Kidney tubule cell (primary cell): ENCODE measurements at places on chromosomes 4 and X.

DNA sequence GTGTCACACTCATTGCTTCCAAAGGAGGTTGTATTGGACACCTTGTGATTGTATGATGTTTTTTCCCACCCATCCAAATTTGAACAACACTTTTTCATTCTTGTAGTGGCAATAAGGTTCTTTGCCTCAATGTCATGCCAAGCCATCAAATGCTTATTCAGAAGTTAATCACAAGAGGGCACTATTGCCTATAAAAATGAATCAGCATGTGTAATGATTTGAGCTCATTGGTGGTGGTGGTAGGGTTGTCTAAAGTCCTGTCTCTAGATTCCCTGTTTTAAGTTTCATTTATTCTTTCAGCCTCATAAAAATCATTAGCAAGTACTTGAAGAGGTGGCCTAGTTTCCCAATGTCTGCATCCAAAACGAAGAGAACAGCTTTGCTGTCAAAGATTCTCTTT, 37.0 kb downstream of the IRS4 start:
- peak; percentile 49 for DNase-seq

GRCh38 chr4:40334591-40335524, at the start of gene CHRNA9:
Gene CHRNA9 (plus strand): TSS chr4:40335333. CDS start chr4:40335468, 135 bp downstream.
- DNase-seq, result no peak

- DNase-seq, result peak; percentile 89
Measured at GRCh38 chrX:45849261-45849862, 648.7 kb upstream of the DIPK2B start.

DNA sequence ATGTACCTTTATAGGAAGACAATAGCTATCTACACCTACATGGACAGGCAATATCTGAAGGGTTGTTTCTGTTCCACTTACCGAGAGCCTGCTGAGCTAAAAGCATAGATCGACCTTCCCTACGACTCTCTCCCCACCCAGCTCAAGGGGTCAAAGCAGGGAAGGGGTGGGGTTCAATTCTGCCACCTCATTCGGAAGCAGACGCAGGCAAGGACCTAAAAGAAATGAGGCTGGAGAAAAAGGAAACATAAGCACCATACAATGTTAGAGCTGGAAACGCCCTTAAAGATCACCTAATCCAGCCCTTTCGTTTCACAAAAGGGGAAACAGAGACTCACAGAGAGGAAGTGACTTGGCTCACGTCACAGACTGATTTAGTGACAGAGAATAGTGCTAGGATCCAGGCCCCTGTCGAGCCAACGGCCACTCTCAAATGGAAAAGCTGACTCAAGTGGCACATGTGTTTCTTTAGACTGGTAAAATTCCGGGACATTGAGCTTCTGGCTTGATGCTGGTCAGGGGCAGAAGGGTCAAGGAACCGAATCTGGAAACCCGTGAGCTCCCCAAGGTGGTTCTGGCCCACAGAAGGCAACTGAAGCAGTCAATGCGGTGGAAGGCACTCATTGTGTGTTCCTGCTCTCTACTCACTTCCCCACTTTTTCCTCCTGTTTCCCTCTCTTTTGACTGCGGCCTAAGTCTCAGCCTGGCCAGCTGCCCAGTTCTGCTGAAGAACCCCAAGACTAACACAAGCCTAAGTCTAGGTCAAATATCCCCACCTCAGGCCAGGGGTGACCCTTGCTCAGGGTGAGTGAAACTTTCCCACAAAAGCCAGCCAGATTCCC, 7.5 kb downstream of the SEPTIN6 start:
- DNase-seq, result no peak

DNA sequence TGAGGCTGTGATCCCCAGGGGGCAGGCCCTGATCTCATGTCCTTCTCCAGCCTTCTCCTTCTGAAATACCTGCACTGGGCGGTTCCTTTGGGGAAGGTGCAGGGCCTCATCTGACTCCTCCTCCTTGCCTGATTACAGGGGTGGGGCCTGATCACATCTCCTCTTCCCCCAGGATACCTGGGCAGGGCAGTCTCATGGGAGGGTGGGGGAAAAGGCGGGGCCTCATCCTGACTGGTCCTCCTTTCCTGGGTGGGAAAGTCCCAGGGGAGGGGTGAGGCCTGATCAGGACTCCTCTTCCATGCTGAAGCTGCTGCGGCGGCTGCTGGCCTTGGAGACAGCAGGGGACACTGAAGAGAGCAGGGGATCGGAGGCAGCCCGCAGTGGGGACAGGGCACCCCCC, 13.3 kb downstream of the TFE3 start:
- peak; percentile 59 for DNase-seq

GRCh38 chr4:150127757-150128156, 49.5 kb downstream of the DCLK2 start:
- DNase-seq, result no peak

GRCh38 chrX:87392369-87392768, 125.2 kb upstream of the KLHL4 start:
- no peak for DNase-seq

DNA sequence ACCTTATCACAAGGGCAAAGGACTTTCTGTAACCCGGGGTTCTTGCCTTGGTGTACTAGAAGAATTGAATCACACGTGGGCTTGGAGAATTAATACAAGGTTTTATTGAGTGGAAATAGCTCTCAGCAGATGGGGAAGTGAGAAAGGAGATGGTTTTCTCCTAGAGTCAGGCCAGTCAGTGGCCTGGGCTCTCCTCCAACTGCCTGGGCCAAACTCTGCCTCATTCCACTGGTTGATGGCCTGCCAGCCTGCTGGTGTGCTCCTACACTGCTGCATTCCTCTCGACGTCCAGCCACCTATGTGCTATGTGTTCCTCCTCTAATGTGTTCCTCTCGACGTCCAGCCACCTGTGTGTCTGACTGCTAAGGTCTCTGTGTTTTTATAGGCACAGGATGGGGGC, 35.3 kb upstream of the SPIN2A start:
- no peak for DNase-seq

- DNase-seq, result no peak
Measured at GRCh38 chrX:53319614-53320542, 38.5 kb upstream of the IQSEC2 start.

DNA sequence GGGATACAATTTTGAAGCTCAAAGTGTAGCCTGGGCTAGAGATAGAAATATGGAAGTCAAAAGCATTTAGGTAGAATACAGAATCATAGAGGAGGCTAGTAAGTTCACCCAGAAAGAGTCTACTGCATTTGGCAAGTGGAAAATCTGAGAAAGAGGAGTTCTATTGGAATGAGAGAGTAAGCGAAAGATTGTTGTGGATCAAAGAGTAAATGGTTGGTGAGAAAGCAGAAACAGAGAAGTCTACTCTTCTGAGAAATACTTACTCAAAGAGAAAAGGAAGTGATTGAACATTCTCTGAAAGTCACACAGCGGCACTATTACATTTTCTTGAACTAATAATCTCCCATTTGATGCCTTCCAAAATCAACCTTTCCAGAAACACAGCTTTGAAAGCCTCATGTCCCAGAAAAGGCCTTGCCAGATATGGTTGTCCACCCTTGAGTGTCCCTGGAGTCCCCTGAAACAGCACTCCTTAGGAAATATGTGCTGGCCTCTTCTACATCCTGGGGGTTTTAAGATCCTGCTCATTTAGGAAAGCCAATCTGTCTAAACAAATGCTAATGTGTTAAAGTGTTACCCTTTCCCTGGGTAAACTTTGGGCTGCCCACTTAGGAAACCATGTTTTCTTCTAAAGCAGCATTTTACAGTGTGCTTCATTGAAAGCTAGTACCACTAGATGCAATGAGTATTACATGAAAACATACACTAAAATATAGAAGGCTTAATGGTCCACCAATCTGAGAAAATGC, 132.6 kb downstream of the INPP4B start:
- DNase-seq, result no peak

DNA sequence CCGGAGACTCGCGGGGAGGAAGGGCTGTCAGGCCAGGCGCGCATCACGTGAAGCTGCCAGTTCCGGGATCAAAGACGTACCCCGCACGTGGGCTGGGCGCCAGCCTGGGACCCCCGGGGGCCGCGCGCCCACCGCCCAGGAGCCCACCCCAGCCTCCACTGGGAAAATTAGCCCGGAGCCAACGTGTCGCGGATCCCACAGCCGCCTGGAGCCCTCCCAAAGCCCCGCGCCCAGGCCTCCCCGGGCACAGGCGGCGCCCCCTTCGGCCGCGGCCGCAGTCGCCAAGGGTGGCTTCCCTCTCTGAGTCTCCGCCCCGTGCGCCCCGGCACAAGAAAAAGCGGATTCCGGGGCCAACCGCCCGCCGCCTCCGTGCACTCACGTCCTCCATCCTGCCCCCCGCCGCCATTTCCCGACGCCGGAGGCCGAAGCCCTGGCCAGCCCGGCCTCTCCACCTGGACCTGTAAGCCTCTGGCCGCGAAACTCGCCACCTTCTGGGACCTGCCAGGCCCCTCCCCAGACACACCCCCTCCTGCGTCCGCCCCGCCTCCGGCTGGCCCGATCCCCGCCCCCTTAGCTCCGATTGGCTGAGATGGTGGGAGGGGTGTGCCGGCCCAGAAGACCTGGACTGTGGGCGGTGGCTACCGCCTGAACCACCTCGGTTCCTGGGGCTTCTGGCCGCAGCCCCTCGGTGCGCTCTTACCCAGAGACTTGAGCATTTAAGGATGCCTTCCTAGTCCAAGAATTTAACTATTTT, at the start of gene TMEM192:
TMEM192 (minus strand) TSS at position 493 of the 754 bp plus-strand sequence; CDS start at position 406, 87 bp downstream.
- peak; percentile 94 for DNase-seq

- DNase-seq, result peak; percentile 69
Measured at GRCh38 chr4:8200302-8200975, 1.3 kb downstream of the SH3TC1 start.

DNA sequence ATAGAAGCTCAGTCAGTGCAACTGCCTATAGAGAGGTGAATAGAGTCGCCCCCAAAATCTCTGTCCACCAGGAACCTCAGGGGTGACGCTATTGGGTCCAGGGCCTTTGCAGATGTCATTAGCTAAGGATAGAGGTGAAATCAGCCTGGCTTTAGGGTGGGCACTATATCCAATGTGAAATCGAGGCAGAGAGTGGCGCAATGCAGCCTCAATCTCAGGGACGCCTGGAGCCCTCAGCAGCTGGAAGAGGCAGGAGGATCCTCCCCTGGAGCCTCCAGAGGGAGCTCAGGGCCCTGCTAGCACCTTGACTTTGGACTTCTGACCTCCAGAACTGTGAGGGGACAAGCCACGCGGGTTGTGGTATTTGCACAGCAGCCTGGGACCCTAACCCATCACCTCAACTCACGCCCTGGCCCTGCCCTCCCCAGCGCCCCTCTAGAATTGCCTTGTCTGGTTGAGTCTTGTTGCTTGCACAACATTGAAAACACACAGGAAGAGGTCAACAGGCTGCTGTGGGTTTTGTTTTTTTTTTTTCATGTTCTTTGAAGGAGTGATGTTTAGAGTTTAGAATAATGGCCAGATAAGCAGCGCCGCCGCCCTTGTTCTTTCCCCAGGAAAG, 89.4 kb upstream of the PSAPL1 start:
- DNase-seq, result no peak

- no peak for DNase-seq
Measured at GRCh38 chr4:90816754-90817153, 689.6 kb downstream of the CCSER1 start.

- no peak for DNase-seq
Measured at GRCh38 chr4:2339458-2340271, 77.8 kb upstream of the MXD4 start.
